Smooth muscle cell of the brain vasculature (primary cell): ENCODE measurements at places on chromosomes 11 and 22.

DNA sequence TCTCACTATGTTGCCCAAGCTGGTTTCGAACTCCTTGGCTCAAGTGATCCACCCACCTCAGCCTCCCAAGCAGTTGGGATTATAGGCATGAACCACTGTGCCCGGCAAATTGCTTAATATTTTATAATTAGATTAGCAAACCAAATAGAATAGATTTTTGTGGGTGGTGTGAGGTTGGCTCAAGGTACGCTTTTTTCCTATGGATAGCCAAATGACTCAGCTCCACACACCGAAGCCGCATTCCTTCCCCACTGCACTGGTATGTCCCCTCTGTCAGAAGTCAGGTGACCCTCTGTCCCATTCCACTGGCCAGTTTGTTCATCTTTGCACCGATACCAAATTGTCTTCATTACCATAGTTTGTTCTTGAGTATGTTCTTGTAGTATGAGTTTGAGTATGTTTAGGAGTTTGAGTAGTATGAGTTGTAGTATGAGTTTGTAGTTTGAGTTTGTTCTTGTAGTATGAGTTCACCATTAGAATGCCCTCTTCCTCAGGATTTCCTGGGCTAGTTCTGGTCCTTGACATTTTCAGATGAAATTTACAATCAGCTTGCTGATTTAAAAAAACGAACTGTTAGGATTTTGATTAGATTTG, 19.4 kb downstream of the SUSD2 start:
- DNase-seq, result no peak

DNA sequence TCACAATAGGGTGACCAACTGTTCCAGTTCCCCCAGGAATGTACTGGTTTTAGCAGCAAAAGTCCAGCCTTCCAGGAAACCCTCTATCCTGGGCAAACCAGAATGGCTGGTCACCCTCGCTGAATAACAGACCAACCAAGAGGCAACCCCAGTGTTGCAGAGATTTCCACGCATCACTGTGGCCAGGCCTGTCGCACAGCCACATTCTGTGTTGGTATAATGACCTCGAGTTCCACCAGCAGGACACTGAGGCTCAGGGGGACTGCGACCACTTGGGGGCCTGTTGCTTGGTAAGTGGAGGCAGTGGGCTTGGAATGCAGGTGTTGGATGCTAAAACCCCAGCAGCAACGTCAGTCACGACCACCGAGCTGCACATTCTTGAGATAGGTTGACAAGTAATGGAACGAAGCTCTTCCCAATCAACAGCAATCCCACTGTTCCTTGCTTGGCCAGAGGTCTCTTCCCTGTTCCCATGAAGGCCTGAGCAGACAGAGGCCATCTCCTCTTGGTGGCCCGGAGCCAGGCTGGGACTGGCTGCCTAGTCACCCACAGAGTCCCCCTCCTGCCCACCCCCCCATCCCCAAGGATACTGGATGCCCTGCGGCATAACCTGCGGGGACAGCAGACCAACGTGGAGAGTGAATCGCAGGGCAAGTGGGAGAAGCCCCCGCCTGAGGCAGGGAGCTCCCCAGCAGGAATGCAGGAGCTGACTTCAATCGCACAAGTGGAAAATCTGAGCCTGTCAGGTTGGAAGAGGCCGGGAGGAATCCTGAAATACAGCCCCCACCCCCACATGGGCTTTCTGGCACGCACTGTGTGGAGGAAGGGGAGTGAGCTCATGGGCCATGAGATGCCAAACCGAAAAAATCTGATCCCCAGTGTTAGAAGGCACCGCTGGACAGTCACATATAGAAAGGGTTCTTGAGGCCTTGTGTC, 43.4 kb upstream of the MN1 start:
- no peak for DNase-seq

GRCh38 chr11:123695231-123695630, 40.8 kb upstream of the SCN3B start:
- no peak for DNase-seq

DNA sequence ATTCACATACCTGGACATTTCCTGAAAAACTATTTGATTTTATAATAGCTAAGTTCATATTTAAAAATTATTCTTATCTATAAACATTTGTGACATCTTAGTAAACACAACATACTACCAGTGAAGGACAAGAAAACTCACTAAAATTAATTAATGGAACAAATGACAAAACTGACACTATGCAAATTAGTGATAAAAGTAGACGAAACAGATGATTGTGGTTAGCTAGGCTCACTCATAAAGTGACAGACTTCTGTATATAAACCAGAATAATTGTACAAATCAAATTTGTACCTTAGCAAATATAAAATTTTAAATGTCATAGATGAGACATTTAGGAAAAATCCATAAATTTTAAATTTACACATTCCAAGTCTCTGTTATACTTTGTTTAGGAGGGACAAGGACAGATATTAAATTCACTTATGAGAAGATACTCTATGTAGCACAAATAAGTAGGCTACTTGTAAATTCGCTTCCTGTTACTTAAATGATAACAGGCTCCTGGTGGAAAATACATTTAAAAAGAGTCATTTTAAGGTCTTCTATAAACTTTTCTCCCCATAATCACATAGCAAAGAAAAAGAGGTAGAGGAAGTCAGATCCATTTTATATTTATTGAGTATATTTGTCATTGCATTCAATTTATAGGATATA, 81.2 kb downstream of the KIF18A start:
- no peak for DNase-seq

DNA sequence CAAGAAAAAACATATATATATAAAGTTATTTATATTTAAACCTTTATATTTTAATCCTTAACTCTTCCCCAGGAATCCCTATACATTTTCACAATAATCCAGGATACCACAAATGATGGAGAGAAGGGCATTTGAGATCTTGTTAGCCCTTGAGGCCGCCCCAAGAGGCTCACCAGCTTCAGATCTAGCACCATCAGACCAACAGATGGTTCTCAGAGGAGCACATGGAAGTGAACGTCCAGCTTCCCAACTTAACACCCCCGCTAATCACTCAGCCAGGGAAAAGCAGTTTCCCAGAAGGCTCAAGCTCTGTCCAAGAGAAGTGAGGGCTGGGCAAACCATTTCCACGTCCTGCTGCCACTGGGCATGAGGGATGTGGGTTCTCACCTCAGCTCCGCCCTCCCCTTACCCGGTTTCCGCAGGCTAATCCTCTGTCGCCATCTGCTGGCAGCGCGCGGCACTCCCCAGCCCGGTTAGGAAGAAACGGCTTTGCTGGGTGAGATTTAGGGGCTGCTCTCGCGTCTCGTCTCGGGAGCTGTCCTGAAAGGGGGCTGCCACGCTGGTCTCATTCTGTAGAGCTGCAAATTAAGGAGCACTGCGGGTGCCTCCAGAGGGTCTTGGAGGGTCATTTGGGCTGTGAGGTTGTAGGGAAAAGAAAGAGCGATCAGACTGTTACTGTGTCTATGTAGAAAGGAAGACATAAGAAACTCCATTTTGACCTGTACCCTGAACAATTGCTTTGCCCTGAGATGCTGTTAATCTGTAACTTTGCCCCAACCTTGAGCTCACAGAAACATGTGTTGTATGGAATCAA, 6.8 kb upstream of the FAM111A start:
- peak; percentile 62 for DNase-seq

DNA sequence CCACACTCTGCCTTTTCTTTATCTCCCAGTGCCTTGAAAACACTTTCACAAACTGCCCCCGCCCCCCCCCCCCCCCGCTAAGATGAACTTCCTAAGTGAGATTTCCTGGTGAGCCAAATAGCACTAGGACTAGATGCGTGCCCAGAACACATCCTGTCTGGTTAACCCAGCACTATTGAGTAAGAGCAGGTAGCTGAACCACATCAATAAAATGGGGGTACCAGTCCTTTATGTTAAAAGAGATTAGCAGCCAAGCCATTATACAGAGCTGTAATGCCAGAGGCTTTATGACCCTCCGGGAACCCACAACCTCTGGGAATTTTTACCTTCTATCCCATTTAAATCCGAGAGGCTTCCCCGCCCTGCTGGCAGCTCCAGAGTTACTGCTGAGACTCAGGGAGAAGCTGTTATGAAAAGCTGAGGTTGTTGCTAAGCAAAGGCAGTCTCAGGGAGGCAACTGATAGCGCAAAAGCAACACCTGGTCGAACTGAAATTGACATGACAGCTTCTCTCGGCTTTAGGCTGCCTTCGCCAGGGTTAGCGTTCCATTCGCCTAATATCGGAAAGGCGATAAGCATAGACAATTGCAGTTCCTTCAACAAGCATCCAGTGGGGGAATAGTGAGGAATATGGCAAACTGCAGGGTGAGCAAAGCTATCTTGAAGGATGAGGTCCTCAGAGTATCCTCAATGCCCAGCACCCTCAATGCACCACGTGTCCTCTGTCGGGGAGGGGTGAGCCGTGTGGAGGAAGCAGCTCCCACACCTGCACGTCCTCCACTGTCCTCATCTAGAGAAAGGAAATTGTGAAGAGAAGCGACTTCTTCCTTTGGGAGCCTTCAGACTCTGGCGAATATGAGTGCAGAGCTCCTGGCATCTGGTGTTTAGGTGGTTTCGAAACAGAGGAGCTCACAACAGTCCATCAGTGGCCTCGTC, 977.0 kb downstream of the NTM start:
- DNase-seq, result no peak

DNA sequence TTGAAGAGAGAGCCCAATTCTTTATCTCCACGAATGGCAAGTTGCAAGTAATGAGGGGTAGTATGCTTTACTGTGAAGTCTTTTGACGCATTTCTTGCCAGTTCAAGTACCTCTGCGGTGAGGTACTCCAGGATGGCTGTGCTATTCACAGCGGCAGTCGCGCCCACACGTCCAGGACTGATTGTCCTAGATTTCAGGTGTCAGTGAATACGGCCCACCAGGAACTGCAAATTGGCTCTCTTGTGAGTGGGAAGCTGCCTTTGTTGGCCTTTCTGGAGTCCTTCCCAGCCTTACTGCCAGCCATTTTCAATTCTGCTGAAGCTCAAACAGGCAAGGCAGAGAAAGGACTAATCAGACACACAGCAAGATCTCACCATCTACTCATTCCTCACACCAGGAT, 8.5 kb downstream of the PPFIA1 start:
- no peak for DNase-seq

DNA sequence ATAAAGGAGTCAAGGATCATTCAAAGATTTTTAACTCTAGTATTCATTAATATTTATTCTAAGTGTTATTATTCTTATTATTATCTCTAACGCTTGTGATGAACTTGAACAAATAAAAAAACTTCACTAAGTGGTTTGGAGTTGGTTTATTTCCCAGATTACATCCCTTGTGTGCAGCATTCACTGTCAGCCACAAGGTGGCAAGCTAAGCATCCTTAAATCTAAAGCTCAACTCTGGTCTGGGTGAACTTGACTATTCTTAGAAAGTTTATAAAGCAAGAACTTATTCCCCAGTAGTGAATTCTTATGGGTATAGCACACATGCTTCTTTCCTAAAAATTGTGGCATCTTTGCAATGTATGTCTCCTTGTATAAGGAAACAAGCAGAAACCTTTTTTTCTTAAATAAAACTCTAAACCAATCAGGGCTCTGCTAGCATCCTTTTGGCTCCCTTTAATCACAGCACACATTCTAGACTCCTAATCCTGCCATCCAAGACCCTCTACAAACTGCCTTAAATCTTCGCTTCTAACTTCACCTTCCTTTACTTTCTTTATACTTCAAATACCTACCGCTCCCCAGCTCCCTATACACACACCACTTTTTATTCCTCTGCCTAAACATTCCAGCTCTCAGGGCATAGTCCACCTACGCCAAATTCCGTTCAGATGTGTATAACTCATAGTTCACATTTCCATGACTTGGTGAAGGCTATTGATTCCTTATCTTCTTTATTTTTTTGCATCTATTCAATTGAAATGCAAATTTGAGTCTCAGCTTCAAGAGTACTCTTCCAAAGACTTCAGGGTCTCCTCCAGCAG, 1068.8 kb downstream of the DLG2 start:
- peak; percentile 6 for DNase-seq

DNA sequence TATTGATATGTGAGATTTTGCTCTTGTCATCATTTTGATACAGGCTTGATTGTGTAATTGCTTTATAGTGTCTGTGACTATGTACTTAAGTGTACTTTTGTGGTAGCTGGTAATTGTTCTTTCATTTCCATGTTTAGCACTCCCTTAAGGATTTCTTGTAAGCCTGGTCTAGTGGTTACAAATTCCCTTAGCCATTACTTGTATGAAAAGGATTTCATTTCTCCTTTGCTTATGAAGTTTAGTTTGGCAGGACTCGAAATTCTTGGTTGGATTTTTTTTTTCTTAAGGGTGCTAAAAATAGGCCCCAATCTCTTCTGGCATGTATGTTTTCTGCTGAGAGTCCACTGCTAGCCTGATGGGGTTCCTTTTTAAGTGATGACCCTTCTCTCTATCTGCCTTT, 346.8 kb downstream of the JRKL start:
- no peak for DNase-seq

- DNase-seq, result no peak
These were observed 29.2 kb upstream of the PPARA start for GRCh38 chr22:46121079-46121478.

- no peak for DNase-seq
These were observed 60.9 kb downstream of the ENTHD1 start for GRCh38 chr22:39832627-39833074.

- DNase-seq, result no peak
These were observed 35.3 kb downstream of the GALNT18 start for GRCh38 chr11:11586465-11586864.

GRCh38 chr22:39525658-39525975, 5.3 kb downstream of the ATF4 start:
- no peak for DNase-seq

DNA sequence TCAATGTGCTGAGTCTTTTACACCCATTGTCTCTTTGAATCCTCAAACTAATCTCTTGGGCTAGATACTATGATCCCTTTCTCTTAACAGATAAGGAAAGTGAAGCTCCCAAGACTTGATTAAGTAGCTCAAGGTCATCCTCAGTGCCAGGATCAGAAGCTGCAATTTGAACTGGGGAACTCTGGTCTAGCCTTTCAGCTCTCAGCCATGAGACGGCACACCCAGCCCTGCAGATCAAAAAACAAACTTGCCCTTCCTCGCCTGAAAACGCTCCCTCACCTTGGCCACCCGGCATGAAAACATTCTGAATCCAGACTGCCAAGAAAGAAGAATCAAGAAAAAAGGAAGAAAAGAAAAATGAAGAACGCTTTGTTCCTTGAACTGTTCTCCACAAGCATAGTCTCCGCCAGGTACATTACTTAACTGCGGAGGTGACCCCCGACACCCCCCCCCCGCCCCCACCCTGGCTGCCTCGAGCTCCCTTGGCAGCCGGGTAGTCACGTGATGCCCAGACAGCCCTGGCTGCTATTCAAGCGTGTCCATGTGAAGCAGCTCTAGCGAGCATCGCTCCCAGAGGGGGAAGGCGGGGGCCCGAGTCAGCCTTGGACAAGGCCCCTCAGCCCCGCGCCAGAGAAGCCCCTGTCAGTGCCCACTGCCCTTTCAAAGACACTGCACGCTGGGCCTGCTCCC, 451.2 kb downstream of the MIAT start:
- no peak for DNase-seq

DNA sequence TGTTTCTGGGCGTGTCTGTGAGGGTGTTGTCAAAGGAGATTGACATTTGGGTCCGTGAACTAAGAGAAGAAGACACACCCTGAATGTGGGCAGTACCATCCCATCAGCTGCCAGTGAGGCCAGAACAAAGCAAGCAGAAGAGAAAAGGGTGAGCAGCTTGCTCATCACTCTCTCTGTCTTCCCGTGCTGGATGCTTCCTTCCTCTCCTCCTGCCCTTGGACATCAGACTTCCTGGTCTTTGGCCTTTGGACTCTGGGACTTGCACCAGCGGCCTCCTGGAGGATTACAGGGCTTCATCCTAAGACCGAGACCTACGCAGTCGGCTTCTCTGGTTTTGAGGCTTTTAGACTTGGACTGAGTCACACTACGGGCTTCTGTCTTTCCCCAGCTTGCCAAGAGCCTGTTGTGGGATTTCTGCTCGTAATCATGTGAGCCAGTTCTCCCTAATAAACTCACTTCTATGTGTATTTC, 18.8 kb downstream of the APOL2 start:
- DNase-seq, result no peak
